ENCODE measurements at places on chromosomes 5 and 9.

DNA sequence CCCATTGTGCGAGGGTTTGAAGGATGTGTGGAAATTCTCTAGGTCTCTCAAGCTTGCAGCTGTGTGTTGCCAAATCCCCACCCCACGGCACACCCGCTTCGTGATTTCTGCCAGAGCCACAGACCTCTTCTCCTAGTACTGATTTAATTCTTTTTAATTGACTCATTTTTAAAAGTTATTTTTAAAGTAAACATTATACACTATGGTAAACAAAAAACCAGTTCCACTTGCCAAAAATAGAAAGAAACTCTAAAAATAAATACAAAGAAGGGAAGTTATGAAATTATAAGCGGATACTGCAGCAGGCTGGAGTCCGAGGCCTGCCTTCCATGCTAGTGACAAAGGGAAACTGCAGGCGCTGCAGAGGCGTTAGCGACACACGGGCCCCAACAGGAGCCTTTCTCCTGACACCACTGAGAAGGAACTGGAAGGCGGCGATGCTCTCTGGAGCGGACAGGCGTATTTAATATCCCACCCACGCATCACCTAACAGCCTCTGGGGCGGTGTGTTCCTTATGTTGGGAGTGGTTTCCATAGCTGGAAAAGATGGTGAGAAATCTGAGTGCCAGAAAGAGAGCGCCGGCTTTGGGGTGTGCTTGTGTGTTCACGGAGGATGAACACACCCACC, 122.5 kb downstream of the COL23A1 start:
- no peak for DNase-seq

GRCh38 chr9:90433398-90433941, 209.2 kb downstream of the DIRAS2 start:
- no peak for DNase-seq

DNA sequence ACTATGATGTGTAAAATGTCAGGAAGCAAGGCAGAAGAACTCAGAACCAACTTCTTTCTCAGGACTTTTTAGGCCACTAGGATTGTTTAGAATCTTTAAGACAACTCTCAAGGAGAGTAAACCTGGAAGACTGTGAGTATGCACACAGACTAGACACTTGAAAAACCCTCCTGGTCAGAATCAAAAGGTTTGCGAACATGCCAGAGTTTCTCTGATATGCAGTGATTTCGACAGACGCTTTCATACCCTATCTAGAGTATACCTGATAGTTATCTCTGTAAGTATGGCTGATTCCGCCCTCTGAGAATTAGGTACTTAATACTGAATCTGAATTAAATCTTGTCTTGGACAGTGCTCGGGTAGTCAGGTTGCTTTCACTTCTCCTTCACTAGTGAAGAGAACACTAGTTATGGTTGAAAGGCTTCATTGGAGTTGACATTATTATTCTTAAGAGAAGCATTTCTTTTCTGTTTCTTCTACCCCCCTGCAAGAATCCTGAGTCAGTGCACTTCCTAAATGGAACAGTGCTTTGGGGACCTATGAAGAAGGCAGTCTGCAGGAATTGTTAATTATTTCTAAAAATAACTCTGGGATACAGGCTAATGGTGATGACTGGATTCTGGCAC, 158.1 kb downstream of the HACD4 start:
- no peak for DNase-seq

DNA sequence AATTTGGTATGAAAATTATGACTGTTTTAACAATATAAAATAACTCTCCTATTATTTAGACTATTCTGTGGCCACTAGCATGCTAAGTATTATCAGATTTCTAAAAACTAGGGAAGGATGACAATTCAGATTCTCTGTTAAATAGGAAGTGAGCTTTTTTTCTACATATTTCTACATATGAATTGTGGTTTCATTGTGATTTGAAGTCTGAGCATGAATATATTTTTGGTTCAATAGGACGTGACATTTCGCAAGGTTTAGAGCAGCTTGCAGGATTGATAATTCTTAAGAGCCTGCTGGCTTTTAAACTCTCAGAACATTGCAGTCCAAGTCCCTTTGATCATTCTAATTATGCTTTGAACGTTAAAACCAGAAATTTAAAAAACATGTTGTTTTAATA, 82.9 kb downstream of the ADGRV1 start:
- DNase-seq, result no peak

DNA sequence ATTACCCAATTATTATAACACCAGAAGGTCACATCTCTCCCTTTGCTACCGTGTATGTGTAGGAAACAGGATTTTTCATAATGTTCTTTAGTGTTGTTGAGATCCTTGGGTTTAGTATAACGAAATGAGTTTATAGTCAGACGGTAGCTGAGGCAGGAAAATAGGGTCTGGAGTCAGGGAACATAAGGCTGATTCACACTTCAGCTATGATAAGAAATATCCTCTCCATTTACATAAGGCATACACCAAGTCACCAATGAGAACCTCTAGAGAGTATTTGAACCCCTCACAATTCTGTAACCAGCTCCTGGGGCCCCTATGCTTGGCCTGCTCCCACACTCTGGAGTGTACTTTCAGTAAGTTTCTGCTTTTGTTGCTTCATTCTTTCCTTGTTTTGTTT, 58.9 kb upstream of the ANKH start:
- no peak for DNase-seq

DNA sequence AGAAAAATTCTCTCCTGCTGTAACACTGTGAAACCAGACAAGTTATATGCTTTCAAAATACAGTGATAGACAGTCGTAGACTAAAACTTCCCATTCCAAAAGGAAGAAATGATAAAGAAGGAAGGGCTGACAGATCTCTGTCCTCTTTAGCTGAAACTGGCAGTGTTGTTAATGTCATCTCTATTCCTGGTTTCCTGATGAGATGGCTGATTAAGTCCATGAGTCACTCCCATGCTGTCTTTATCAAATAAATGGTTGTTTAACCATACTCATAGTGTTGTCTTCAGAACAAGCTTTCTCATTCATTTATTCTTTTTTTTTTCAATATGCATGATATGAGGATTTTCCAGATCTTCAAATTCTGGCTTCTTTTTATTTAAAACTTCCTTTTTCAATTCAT, 952.2 kb upstream of the WWC1 start:
- DNase-seq, result no peak

GRCh38 chr5:116152169-116152568, 67.3 kb downstream of the COMMD10 start:
- DNase-seq, result no peak

DNA sequence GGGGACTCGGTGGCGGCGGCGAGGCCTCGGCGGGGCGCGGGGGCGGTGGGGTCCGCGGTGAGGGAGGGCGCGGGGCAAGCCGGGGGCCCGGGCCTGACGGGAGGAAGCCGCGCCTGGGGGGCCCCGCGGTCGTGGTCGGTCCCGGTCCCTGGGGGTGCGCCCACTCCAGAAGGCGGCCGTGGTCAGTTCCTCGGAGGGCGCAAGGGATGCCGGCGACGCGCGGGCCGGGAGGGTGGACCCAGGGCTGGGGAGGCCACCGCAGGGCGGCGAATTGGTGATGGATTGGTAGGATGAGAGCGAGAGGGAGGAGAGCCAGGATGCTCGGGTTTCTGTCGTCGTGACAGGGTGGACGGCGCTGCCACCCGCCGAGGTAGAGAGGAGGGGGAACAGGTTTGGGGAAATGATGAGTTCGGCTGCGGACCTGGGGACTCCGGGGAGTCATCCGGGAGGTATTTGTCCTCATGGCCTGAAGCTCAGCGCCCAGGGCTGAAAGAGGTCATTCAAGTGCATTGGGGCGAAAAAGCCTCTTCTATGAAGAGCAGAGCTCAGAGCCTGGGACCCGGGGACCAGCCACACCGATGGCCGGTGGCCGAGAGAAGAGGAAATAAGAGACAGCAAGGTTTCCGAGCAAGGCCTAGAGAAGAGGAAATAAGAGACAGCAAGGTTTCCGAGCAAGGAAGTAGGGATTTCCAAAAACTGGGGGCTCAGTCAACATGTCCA, 557 bp downstream of the GNG10 start:
- DNase-seq, result peak; percentile 4

- DNase-seq, result no peak
Observed at GRCh38 chr5:127723571-127723970, 20.4 kb downstream of the CCDC192 start.

DNA sequence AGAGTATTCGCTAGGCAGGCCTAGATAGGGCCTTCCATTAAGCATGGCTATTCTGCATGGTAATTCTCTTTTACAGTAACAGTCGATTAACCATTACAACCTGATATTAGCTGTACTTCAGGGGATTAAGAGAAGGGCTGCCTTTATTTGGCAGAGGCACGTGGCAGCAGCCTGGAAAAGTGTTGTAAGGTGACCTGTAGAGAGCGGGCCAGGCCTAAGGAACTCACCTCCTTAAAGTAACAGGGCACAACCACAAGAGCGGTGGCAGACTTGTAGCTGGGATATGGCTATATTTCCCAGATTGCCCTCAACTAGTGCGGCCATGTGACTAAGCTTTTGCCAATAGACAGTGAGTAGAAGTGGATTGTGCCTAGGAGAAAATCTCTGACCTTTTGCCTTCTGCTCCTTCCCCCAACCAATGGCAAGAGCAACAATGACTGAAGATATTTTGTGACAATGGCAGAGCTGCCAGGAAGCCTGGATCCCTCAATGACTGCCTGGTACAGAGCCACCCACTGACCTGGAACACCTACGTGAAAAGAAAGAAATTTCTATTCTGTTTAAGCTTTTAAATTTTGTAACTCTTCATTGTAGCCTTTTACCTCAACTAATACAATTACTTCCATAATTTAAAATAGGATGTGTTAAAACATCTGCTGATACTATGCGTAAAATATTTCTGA, 18.9 kb upstream of the ANKRD34B start:
- no peak for DNase-seq

- DNase-seq, result no peak
Observed at GRCh38 chr5:95927927-95928723, 33.5 kb downstream of the ELL2 start.

DNA sequence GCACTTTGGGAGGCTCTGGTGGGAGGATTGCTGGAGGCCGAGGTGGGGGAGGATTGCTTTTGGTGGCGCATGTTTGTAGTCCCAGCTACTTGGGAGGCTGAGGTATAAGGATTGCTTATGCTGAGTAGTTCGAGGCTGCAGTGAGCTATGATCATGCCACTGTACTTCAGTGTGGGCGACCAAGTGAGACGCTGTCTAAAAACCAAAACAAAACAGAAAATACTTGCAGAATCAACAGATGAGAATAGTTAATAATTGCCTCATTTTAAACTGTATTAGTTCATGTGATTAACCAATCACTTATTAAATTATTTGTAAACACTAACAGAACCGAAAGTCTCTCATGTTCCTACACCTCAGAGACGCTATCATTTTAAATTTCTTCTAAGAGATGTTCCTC, 118.1 kb downstream of the CCDC171 start:
- no peak for DNase-seq

DNA sequence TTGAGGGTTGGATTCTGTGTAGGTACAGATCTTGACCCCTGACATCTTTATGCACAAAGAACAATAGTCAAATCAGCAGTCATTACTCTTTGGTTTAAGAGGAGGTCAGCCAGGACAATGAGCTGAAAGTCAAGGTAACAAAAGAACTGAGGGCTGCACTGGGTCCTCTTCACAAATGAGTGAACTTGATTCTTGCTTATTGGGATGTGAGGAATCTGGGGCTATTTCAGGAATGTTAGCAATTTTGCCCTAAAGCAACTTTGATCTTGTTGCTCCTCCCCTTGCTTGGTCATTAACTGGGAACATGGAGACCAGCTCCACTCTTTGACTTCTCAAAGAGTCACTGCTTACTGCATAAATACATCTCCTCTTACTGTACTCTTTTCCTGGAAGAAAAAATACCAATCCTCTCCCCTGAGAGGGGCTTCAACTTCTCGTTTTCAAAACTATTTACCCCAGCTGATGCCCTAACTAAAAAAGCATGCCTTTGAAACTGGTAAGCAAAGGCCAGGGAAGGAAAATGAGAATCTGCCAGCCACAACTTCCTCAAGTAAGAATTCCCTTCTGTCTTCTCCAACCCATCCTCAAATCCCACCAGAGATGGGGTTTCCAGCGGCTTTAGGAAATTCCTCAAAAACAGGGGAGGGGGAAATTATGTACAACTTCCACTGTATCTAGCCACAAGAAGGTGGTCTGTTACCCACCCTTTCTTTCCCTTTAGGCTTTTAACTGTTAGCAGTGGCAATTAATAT, 368.3 kb downstream of the ENC1 start:
- DNase-seq, result no peak

DNA sequence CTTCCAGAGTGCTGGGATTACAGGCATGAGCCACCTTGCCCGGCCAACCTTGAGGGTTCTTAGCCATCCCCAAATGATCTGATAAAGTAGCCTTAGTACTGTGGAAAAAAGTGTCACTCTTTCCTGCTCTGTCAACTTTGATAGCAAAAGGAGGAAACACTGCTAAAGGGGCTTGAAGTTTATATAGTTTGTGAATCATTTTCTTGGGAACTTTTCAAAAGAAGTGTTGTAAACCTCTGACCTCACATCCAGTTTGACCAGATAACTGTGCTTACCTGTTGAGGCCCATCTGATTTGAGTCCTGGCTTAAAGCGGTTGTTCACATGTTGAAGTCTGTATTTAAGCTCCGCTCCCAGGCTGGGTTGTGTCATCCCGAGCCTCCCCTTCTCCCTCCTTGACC, 303.3 kb downstream of the DOCK8 start:
- DNase-seq, result no peak

- DNase-seq, result no peak
Observed at GRCh38 chr5:140126315-140127012, 727 bp downstream of the IGIP start.

GRCh38 chr5:168755548-168756093, 176.5 kb upstream of the PANK3 start:
- DNase-seq, result no peak

Data from NCI-H1930 (cell line).